ELR (cell line): ENCODE measurements at places on chromosomes 16 and 17.

GRCh38 chr17:57355090-57355859, 99.0 kb downstream of the MSI2 start:
- no peak for DNase-seq

DNA sequence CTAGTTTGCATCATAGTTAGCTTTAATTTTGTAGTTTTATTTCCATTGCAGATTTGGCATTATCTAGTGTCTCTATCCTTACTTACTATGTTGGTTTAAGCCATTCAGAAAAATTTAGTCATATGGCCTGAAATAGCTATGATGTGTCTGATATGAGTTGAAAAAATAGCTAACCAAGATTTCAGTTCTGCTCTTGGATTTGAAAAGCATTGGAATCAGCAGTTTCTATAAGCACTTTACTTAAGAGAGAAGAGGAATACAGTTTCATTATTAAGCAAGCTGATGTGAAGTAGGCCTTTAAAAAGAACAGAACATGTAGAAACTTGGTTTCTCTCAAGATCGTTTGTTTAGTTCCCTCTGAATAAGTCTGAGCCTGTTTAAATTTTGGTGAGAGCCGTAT, 25.9 kb downstream of the LPCAT2 start:
- DNase-seq, result no peak

DNA sequence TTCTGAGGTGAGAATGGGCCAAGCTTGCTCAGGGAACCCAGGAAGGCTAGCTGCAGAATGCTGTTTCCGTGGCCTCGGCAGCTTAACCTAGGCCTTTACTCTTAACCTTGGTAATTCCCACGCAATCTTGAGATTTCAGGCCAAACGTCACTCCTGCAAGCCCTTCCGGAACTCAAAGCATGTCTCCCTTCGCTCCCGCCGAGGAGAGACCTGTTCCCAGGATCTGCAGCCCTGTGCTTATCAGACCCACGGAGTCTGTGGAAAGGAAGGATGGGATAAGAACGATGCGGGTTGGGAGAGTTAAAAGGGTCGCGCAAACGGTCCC, 524 bp upstream of the ZFP3 start:
- DNase-seq, result no peak

DNA sequence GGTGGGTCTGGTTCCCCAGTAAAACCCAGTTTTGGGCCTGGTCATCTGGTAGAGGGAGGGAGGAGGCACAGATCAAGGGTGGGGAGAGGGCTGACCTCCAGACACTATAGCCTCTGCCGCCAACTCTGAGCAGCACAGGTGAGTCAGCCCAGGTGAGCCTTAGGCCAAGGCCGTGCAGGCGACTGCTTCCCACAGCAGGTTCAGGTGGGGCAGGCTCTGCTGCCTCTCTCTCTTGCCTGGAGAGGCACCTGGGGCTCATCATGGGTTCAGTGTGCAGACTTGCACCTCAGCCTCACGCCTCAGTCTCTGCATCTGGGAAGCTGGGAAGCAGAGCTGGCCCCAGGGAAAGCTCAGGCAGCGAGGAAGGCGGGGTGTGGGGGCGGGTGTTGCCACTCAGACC, 37.8 kb upstream of the IL34 start:
- no peak for DNase-seq

DNA sequence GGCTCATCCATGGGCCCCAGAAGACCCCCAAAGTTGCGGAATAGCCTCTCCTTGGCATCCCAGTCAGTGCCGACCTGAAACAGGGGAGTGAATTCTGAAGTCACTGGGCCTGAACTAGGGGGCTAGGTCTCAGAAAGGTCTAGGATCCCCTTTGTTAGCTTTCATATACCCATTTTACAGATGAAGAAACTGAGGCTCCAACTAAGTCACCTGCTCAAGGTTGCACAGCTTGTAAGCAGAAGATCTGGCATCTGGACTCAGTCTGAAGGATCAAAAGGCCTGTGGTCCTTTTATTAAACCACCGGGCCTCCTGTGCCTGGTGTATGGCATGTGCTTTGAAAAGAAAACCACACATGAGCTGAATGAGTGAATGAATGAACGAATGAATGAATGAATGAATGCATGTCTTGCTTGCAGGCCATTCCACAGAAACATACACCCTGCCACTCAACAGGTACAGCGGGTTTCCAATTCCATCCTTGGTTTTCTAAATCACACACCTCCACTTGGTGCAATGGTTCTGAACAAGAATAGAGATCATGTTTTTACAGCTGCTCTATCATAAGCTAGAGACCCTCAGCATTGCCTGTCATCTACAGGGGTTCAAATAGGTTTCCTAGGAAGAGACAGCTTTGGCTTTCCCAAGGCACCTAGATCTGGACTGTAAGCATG, 352.7 kb downstream of the XYLT1 start:
- DNase-seq, result no peak

- DNase-seq, result no peak
Observed at GRCh38 chr16:2898831-2899563, 12.7 kb upstream of the FLYWCH1 start.

- no peak for DNase-seq
Observed at GRCh38 chr16:82360024-82360783, 190.2 kb upstream of the MPHOSPH6 start.

- peak; percentile 53 for DNase-seq
Observed at GRCh38 chr16:46974352-46974751, 878 bp upstream of the DNAJA2 start.

DNA sequence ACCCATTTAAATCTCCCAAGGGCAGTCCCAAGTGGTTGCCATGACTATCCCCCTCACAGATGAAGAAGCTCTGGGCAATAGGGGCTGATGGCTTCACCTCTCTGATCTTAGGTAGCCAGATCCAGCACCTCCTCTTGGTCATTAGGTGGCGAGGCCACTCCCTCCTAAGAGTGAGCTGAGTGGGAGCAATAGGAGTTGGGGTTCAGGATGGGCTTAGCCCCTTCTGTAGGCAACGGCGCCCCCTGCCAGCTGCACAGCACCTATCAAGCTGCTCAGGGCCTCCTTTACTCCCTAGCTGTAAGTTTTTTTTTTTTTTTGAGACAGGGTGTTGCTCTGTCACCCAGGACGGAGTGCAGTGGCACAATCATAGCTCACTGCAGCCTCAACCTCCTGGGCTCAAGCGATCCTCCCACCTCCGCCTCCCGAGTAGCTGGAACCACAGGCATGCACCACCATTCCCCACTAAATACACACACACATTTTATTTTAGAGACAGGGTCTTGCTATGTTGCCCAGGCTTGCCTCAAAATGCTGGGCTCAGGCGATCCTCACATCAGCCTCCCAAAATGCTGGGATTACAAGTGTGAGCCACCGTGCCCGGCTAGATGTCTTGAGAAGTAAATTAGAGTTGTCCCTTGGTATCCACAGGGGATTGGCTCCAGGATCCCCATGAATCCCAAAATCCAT, 3.5 kb upstream of the RRAD start:
- DNase-seq, result peak; percentile 65

GRCh38 chr17:64281962-64282752, 19.1 kb upstream of the TEX2 start:
- peak; percentile 86 for DNase-seq

DNA sequence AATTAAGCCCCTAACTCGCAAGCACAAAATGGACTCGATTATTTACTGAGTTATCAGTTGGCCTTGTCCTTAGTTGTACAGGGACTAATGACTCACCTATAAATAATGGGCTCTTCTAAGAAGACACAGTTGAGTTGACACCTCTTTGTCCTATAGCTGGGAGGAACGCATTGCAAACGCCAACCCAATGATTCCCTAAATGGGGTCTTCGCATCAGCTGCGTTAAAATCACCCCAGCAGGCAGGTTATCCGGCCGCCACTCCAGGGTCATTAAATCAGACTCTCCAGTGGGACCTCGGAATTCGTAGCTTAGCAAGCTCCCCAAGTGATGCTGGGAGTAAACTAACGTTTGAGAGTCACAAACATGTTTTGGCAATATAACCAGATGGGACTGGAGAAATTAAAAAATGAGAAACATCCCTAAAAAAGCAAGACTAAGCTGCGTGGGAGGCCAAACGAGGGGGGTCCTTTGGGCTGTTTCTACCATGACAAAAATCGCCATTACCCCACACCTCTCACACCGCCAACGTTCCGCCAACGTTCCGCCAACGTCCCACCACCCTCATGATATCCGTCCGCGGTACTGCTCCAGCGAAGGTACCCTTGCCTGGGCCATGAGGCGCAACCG, 932 bp upstream of the NFE2L1 start:
- peak; percentile 60 for DNase-seq

DNA sequence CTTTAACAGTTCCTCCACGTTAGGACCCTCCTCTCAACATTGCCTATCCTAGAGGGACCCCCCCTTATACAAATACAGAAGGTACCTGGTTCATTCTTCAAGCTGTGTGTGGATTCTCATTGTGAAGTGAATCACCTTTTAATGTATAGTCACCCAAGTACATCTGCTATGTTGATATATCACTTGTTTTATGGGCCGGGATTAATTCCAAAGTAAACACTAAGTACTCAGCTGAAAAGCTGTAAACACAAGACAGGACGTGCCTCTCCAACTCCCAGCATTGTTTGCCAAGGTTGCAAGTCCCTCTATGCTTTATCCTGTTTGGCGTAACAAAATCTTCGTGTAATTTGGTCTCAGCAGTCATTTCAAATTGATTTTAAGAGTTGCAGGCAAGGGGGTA, 123.6 kb downstream of the RBFOX1 start:
- DNase-seq, result no peak

GRCh38 chr17:75289832-75290337, 652 bp upstream of the SLC25A19 start:
- DNase-seq, result peak; percentile 79

GRCh38 chr17:65143889-65144604, 6.9 kb downstream of the RGS9 start:
- no peak for DNase-seq

- peak; percentile 58 for DNase-seq
Observed at GRCh38 chr16:2895813-2896212, 12.8 kb downstream of the FLYWCH2 start.

DNA sequence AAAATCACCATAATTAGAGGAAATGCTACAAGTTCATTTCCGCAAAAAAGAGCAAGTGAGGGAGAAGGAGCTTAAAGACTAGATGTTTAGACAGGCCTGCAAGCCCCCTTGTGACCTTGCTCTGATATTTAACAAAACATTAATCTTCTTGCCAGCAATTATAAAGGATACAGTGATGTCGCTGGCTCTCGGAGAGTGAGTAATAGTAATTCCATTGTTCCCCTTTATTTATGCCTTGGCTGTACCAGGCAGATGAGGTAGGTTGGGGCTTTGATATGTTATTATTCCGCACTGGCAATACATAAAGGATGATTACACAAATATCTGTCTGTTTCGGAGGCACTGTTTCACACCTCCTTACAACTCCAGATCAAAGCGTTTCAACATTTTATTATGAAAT, 204.8 kb upstream of the SALL1 start:
- no peak for DNase-seq

GRCh38 chr17:56679115-56679776, 85.7 kb downstream of the NOG start:
- peak; percentile 68 for DNase-seq
